Kidney (tissue), 22 donors: ENCODE measurements at places on chromosomes 3 and 15. TPM values are rescaled to one million over a fixed set of nuclear protein-coding genes. Genes with fewer than 3 reads are reported as not detected.

SATB1 gene
- total RNA-seq = 22.2 TPM

LMAN1L gene
- total RNA-seq = not detected

MITF gene
- total RNA-seq = 52.6 TPM

PYGO1 gene
- 3.7 TPM for total RNA-seq

PLSCR4 gene
- total RNA-seq = 33.0 TPM

ZBTB38 gene
- total RNA-seq = 113 TPM

PTX3 gene
- 2.7 TPM for total RNA-seq

A4GNT gene
- total RNA-seq = not detected

CSPG4 gene
- total RNA-seq = 30.7 TPM

DNA sequence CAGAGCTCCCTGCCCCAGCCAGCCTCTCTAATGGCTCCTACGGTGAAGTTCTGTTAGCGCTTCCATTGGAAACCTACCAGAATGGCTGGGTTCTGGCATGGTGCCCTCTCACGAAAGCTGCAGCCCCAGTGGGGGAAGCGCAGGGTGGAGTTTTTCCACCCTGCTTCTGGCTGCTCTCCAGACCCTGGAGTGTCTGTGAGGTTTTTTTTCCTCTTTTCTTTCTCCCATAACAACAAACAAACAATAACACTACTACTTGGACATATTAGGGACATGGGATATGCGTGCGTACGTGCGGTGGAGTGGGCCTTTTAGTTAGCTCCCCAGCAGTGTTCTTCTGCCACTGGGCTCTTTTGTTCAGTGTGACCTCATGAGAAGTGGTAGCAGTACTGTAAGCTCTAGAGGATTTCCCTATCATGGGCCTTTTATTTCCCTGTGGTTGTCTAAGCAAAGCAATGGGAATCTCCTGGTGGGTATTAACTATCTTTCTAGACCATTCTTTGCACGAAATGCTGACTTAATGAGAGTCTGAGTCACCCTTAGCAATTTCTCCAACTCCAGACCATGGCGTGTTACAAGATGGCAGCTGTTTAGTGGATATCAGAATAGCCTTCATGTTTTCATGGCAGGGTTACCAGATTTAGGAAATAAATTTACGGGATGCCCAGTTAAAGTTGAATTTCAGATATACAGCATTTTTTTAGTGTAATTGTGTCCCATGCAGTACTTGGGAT is 161.9 kb downstream of the FNDC3B start:
- peak; percentile 61 for DNase-seq

DNA sequence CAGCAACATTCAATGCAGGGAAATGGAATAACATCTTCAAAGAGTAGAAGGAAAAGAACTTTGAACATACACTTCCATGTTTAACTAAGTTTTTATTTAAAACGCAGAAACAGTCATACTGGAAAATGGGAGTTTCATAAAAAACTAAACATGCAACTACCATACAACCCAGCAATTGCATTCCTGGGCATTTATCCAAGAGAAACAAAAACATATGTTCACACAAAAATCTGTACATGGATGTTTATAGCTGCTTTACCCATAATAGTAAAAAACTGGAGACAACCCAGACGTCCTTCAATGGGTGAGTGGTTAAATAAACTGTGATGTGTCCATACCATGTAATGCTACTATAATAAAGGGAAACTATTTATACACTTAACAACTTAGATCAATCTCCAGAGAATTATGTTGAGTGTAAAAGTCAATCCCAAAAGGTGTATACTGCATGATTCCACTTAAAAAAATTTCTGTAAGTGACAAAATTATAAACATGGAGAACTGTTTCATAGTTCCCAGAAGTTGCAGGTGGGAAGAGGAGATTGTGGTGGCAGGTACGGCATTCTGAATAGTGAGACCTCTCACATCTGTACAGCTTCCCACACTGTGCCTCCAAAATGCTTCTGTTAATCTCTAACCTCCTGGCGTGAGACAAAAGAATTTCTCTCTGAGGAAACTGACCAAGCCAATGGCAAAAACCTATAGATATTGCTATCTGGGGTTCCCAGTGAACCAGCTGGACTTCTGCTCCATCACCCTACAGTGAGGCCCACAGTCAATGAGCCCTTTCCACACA is 23.1 kb downstream of the ISG20 start:
- DNase-seq = no peak

DNA sequence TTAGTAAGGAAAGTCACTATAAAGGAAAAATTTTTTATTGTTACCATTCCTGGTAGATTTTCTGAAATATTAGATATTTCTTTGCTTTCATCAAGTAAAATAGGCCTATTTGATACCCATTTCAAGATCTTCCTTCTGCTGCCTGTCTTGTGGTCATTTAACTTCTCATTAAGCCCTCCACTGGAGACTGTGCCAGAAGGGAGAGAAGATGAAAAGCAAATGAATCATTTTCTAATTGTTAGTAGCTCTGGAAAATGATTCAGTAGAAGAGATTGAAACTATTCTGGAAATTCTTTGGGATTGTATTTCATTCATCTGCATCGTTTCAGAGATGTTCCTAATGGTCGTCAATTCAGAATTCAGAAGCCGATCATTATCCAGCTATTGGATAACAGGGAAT is 3.2 kb downstream of the KCTD6 start:
- DNase-seq = no peak

DNA sequence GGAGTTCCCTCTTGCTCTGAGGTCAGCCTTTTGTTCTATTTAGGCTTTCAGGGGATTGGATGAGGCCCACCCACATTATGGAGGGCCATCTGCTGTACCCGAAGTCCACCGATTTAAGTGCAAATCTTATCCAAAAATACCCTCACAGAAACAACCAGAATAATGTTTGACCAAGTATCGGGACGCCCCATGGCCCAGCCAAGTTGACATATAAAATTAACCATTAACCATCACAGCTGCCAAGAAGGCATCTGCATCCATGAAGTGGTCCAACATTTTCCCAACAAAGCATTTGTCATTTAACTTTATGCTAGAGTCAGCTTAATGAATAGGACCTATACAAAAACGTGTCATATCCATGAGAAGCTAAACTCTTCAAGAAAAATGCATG is 46.2 kb upstream of the TBC1D23 start:
- DNase-seq = no peak

DNA sequence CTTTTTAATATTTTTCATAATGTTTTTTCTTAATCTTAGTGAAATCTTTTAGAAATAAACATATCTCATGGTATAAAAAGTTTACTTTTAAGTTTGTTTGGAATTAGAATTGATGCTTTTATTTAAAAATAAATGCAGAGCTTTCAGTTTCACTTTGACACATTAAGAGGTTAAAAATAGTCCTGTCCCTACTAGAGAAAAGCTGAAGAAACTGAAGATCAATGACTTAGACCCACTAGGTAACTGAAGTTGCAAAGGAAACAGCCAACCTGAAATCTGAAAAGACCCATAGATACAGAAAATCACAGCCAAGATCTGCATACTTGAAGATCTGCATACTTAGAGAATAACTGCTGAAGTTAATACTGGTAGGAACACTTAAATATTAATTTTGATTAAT is 237.6 kb downstream of the RAP2B start:
- no peak for DNase-seq

DNA sequence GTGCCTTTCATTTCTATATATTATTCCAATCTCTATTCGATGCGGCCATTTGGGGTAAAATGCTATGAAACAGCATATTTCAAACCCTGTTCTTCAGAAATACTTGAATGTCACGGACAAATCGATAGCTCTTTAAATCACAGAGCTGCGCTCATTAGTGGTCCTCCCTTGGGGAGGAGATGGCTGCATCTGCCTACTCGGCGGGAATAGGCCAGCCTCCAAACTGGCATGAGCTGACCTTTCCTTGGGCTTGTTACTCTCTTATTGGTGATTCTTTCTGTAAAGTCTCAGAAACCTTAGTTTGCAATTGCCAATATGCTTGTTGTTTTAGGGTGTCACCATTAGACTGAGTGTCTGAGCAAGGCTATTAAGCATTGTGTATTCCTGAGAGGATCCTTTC is 120.9 kb downstream of the BDH1 start:
- no peak for DNase-seq

DNA sequence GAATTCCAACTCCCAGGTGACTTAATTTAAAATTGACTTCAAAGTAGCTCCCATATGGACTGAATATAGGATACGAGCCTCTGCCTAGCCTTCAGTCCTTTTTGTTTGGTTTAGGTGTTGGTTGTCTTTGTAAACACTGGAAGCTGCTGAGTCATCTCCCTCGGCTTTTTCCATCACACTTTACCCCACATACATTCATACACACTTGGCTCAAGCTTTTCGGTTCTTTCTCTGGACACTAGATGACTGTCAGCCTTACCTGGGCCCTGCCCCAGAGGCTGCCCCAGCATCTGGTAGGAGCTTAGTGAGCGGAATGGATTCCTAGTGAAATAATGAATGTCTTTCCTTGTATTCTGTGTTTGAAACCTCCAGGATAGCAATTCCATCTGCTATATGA is 201.5 kb upstream of the IL12A start:
- DNase-seq = no peak

- no peak for DNase-seq
These were observed 13.3 kb upstream of the CD47 start for GRCh38 chr3:108103886-108104797.

DNA sequence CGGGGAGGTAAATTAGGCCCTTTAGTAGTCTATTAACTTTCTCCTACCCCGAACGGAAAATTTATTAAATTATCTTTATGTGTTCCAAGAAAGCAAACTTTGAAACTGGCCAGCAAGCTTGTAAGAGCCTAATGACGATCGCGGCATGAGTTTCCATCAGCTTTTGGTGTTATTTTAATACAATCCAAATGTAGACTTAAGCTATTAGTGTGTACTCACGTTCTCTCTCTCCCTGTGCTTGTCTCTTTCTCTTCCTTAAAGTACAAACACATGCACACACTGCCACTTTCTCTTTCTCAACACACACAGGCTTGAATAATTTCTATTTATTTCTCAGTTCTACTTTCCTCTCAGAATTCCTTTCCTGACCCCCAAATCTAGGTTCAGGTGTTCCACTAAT is 108.8 kb upstream of the MME start:
- no peak for DNase-seq

DNA sequence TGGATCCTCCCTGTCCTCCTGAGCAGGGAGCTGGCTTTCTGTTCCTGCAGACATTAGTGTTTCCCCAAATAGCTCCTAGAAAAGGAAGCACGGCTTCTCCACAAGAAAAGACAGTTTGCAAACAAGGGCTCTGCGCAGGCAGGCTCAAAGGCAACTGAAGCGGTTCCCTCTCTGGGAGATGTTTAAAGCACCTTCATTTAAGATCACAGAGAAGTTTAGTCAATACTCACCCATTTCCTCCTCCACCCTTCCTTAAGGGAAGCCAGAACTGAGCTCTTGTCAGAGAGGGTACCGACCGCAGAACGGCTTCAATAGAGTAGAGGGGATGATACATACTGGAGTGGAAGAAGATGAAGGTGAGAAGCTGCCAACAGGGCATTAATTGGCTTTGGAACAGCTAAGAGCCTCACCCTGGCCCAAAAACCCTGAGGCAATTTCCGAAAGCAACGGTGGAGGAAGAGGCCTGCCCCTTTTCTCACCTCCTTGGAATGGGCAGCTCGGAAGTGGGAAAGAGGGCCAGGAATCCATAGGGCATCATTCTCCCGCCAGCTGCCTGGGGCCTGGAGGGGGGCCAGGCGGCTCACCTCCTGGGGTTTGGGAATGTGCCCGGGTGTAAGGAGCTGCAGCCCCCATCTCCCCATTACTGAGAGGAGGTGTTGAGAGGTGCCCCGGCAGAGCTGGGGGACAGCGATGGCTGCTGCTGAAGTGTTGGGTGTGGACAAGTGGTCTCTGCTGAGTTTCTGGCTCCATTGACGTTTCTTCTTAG is 4.8 kb upstream of the EPHB3 start:
- DNase-seq = peak; percentile 27

DNA sequence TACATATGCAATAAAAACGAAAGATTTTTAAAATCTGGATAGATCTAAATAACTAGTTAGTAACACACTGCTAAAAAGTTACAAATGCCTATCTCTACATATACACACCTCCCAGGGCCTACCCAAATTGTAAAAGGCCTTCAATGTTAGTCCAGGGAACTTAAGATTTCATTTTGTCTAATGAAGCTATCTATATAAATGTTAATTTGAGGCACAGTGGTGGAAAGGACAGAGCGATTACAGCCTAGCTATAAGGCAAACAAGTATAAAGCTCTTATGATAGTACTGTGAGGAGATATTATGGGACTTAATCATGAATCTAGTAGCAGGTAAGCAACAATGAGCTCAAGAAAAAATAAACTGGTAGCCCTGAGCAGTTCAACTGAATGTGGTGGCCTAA is 101.7 kb downstream of the STAG1 start:
- no peak for DNase-seq

GRCh38 chr15:55401786-55402246 is 6.3 kb downstream of the CCPG1 start:
- no peak for DNase-seq

- DNase-seq = no peak
These were observed 21.5 kb downstream of the DRD3 start for GRCh38 chr3:114157321-114157720.

GRCh38 chr3:51888463-51889105 is 13.2 kb upstream of the IQCF5 start:
- DNase-seq = no peak
